CD4-positive, alpha-beta T cell treated with Interleukin-1 beta for 1 hour (primary cell): ENCODE measurements at places on chromosomes 4 and X.
A peak's percentile ranks its signal among the peaks of the same experiment; 100 is the strongest.

GRCh38 chrX:13770013-13770535, 35.5 kb downstream of the OFD1 start:
- DNase-seq: no peak

DNA sequence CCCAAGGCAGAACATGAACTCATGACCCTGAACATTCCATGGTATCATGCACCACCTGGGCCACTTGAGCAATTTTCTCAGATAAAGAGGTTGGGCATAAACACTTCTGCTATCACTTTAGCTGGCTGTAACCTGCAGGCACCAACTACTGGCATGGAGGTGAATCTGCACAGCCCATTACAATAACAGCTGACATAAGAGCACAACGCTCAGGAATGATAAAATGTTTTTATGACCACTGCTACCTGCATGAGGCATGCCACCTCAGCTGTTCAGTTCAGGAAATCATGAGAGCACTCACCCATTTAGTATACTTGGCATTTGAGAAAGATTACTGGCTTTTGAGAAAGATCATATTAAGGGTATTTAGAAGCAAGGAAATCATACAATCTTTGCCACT, 85.7 kb upstream of the SPIN4 start:
- no peak for DNase-seq

DNA sequence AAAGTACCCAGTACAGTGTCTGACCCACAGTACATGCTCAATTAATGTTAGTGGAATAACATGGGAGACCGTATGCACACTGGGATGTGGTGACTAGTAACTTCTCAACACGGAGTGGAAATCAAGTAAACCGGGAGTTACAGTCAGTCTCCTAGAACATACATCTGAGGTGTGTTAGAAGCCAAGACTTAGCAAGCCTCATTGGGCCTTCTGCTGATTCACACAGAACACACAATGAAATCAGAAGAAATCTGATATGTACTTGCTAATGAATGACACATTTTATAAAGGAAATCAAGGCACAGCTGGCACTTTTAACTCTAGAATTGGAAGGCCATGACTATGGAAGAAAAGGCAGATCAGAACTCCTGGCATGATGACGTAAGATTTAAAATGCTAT, 13.0 kb downstream of the TRAPPC2 start:
- no peak for DNase-seq

GRCh38 chrX:154051201-154051810, 31.6 kb upstream of the IRAK1 start:
- DNase-seq: peak; percentile 71

DNA sequence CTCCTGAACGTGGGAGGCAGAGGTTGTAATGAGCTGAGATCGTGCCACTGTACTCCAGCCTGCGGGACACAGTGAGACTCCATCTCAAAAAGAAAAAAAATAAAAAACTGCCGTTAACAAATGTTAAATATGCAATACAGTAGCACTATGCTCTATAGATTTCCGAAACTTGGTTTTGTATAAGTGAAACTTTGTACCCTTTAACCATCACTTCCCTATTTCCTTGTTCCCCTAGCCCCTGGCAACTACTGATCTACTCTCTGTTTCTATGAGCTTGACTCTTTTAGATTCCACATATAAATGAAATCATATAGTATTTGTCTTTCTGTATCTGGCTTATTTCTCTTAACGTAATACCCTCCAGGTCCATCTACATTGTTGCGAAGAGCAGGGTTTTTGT, 74.1 kb downstream of the TAB3 start:
- DNase-seq: no peak

DNA sequence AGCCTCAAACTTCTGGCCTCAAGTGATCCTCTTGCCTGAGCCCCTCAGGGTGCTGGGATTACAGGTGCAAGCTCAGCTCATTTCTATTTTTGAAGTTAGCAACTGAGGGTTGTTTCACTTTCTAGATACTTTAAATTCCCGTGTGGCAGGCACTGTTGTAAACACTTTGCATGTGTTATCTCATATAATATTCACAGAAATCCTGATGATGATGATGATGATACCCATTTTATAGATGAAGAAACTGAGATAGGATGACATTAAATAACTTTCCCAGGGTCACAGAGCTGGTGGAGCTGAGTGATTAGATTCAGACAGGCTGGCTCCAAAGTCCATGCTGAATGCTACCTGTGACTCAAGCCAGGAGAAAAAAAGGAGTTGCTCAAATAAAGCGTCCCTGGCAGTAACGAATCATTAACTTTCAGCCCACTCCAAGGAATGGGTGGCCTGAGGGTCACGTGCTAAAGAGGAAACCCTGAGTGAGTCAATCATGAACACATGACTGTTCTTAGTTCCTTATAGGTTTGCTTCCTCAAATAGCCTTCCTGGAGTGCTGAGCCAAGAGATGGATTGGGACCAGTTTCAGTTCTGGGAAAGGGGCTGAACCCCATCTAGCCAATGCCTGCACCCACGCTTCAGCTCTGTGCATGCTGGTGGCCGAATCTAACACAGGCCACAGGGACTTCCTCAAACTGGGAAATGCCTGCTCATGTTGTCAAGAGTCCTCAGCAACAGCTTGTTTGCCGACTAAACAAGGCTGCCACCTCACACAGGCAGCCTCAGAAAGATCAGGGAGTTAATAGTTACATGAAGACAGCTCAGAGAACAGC, 52.8 kb downstream of the RBM47 start:
- DNase-seq: peak; percentile 88

DNA sequence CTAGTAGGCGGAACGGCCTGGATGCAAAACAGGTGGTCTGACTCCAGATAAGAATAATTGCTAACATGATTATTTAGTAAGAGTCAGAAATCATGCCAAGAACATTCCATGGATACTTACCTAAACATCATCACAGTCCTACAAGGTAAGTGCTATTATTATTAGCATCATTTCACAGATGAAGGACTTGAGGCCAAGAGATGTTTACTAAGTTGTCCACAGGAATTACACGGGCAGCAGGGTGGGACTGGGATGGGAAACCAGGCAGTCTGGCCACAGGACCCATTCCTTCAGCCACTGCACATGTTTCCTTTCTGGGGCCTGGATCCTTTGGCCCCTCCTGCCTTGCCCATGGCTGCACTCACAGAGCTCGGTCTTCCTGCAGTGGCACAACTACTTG, 48.3 kb downstream of the ANAPC4 start:
- DNase-seq: no peak

GRCh38 chr4:34271479-34272355, 1972.6 kb downstream of the ARAP2 start:
- no peak for DNase-seq

GRCh38 chr4:165872461-165873297, at the start of gene TLL1:
TSS of gene TLL1 (plus strand) at chr4:165873237. CDS start at chr4:165873905, 668 bp downstream.
- DNase-seq: no peak

DNA sequence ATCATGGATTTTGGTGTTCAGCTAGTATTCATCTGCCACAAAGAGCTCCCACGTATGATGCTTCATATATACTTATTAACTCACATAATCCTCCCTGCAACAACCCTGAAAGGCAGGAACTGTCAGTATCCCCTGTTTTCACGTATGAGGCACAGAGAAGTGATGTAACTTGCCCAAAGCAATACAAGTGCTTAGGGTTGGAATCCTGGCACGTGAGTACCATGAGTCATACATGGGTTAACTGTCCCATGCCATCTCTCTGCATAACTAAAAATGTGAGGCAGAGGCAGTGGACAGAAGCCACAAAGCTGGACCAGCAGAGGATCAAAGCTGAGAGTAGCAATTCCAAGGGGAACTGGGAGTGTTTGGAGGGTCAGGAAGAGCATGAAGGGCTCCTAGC, 35.7 kb upstream of the EGFL6 start:
- no peak for DNase-seq

DNA sequence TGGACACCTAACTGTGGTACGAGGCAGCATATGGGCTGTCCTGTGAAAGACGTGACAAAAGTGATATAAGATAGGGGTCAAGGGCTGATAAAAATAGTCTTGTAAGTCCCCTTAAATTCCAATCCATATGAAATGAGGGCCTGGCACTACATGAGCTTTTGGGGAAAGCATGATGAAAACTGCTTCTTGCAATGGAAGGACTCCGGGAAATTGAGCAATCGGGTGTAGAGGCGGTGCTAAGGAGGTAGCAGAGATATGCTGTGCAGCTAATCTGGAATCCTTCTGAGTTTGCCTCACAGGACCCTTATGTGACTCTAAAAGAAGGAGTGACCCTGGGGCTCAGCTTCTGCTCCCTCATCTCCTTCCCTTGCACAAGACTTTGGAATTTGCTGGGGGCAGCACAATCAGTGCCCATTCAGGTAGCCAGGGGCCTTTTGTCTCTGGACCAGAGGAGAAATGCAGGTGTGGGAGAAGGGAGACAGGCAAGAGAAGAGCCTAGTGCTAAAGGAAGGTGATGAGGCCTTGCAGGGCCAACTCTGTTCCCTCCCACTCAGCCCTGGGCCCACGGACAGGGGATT, 12.8 kb downstream of the CLDN2 start:
- no peak for DNase-seq

DNA sequence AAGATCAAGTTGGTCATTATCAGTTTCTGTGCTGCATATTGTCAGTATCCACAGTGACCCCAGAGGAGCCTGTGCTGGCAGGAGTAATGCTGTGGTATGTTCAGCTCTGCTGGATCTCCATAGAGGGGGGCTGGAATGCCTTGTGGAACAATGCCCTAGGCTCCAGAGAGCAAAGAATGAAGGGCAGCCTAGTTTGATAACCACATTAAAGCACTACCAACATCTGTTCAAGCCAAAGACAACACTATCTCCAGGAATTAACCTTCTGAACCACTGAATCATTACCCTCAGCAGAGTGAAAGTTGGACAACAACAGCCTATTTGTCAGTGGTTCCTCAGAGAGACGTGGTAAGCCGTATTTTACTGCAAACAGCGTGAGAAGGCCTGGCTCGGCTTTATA, 192.3 kb upstream of the CXorf66 start:
- no peak for DNase-seq

DNA sequence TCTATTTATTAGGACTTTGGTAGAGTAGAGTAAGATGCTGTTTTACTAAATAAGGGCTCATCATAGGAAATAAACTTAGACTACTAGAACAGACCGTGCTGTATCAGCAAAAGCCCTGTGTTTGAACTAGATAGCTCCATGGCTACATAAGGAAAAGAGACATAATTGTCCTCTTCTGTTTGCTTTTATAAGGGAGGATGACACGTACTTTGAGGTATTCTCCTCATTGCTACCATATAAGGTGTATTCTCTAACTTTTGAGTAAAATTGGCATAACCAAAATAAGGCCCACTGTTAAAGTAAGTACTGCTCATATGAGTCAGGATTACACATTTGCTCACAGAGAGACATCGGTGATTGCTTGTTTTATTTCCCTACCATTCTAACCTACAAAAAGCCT, 64.3 kb downstream of the PDLIM5 start:
- no peak for DNase-seq

DNA sequence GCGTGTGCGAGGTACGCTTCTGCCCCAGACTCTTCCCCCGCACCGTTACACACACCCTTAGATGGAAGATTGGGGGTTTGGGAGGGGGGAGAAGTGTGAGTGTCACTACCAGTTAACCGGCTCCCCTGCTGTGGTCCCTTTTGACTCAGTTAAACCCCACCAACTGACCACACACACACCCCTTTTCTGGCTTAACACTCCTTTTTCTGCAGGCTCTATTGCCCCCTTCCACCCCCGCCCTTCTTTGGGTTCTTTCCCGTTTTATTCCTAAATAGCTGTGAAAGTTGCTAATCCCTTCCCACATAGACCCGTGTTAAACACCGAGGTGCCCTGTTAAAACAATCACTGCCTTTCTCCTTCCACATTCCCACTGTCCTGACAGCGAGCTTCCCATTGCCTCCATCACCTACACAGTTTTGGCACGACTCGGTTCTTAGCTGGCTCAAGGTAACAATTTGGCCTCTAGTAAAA, 3.7 kb upstream of the NR3C2 start:
- DNase-seq: no peak

GRCh38 chr4:183348706-183349659, 26.8 kb upstream of the CLDN24 start:
- DNase-seq: no peak

- DNase-seq: no peak
Observed at GRCh38 chrX:118530219-118530911, 34.8 kb downstream of the DOCK11 start.

- DNase-seq: no peak
Observed at GRCh38 chr4:20724915-20725314, 24.7 kb downstream of the PACRGL start.

DNA sequence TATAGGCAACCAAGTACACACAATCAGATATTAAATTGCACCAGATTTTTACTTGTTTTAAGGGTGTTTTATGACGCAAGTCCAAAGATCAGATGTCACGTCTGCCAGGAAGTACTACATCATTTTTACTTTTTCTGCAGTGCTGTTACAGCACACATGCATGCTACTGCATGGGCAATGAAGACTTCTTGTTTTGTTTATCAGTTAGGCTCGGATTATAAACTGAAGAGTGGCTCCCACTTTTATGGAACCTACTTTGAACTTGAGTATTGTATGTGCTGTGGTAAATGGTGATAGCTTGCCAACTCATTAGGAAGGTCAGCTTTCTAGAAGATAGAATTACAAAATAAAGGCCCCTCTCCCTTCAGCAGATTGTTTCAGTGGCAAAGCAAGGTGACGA, 131.6 kb downstream of the CEP135 start:
- no peak for DNase-seq

DNA sequence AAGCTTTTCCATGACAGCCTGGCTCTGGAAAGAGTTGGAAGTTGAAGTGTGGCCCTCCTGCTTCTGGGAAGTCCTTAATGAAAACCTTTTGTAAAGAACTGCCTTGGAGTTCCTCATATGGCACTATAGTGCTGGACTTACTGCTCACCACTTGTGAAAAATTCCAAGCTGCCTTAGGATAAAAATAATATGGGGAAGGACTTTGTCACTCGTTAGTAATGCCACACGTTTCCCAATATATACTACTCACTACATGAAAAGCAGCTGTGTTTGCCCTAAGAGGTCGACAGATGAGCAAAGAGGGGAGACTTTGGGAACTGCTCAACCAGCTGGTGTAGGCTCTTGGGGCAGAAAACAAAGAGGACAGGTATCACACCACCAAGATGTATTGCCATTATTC, 11.7 kb downstream of the OPHN1 start:
- DNase-seq: no peak

DNA sequence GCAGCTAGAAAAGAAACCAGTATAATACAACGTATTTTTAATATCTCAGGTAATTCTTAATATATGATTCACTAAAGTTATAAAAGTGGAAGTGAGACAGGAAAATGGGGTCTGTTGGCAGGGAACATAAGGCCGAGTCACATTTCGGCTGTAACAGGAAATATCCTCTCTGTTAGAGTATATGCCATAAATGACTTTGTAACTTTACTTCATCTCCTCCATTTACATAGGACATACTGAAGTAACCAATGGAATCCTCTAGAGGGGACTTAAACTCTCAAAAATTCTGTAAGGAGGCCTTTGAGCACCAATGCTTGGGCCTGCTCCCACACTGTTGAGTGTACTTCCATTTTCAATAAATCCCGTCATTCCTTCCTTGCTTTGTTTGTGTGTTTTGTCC, 71.3 kb downstream of the ANKRD17 start:
- DNase-seq: no peak
